ENCODE measurements at places on chromosomes 13 and 19. TPM values are rescaled to one million over a fixed set of nuclear protein-coding genes. Genes with fewer than 3 reads are reported as not detected.
A peak's percentile ranks its signal among the peaks of the same experiment; 100 is the strongest.

GRCh38 chr19:33379151-33379829, 5.8 kb downstream of the CEBPG start:
- no peak for DNase-seq

DNA sequence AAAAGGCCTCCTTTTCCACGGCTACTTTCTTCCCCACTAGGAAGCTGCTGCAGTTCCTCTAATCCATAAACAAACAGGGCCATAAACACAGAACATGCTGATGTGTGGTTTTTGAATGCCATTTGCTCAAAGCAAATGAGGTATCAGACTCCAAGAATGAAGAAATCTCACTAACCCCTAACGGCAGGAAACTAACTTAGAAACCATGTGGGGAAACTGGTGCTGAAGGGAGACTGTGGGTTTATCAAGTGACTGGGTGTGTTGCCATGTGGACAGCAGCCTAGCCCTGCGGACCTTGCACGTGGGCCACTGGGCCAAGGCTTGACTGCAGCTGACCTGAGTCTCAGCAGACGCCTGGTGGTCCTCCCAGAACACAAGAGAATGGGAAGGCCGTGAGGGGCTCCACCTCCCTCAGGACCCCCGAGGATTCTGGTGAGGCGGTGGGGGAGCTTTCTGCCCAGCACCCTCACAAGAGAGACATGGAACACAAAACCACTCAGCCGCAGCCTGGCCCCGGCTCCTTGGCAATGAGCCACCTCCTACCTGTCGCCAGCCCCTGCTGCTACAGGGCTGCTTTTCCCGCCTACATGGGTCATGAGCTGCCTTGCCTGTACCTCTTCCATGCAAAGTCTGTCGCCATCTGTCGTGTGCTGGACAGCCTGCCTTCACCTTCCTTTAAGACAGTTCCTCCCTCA, 10.6 kb downstream of the SLC15A1 start:
- DNase-seq = no peak

The CYP2F1 gene
- total RNA-seq = not detected

- DNase-seq = no peak
Observed at GRCh38 chr13:102136735-102137296, 265.0 kb downstream of the FGF14 start.

The CD209 gene
- 12.1 TPM for total RNA-seq

DNA sequence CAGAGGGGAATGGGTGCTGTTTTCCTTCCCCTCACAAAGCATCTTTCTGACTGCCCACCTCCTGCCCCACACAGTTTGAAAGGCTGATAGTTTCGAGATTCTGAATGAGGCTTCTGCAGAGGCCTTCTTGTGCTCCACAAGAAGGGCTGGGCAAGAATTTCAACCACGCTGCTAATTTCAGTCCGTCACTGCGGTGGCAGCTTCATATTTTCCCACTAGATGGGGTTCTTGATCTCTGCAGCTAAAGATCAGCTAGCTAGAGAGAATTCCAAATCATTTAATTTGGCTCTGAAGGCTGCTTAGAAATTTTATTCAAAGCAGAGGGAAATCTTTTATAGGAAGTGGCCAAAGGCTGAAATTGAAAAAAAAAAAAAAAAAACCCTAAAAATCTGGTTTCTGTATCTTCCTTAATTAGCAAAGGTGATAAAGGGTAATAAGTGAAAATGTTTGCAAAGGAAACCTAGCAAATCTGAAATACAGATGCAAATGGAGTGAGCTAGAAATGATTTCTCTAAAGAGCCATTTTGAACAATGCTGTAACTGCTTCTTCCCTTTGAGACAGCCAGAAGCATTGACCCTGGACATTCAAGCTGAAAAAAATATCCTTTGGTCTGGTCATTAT, 38.0 kb upstream of the C13orf42 start:
- no peak for DNase-seq

- no peak for DNase-seq
Observed at GRCh38 chr13:54347531-54347930, 1318.9 kb downstream of the OLFM4 start.

GRCh38 chr13:100075700-100076587, 12.9 kb upstream of the PCCA start:
- no peak for DNase-seq

The KLC3 gene
- not detected for total RNA-seq

The CCDC122 gene
- 9.1 TPM for total RNA-seq

GRCh38 chr19:43525836-43526771, 897 bp downstream of the ETHE1 start:
- DNase-seq = peak; percentile 79

GRCh38 chr19:10390652-10391286, 10.4 kb upstream of the TYK2 start:
- DNase-seq = no peak
